GM12892 (cell line): ENCODE measurements at places on chromosomes 2 and 18.
A peak's percentile ranks its signal among the peaks of the same experiment; 100 is the strongest.

- no peak for DNase-seq
Observed at GRCh38 chr2:191255756-191256312, 10.6 kb downstream of the MYO1B start.

DNA sequence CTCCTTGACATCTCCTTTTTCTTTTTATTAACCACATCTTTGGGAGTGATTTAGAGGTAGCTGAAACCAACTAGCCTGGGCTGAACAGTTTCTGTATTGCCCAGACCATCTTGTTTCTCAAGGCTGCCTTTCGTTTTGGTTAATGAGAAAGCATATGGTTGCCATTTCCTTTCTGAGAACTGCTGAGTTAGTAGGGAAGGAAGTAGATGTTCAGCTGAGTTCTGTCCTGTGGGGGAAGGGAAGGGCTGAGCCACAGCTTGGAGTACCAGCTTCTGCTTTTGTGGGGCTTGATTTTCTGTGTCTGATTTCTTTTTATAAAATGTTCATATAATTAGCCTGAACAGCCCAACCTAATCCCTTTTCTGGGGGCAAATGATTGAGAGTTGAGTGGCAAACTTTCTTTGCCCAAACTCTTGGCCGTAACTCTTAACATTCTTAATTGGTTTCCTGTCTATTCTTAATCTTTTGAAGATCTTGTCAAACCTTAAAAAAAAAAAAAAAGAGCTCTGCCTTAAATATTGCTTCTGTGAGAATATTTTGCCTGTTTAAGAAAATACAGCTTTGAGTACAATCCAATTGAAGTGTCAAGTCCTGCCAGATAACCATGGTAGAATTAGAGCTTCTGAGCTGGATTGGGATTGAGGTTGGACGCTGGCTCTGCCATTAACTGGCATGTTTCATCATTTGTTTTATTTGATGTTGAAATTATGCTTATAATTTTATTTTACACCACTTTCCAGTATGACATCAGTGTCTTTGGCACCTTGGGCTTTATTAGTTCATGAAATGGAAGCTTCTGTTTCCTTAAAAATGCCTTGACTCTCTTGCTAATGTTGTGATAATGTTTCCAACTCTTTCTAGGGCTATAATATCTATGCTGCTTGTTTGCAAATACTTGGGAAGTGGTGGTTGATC is 1.9 kb upstream of the NABP1 start:
- DNase-seq = no peak

DNA sequence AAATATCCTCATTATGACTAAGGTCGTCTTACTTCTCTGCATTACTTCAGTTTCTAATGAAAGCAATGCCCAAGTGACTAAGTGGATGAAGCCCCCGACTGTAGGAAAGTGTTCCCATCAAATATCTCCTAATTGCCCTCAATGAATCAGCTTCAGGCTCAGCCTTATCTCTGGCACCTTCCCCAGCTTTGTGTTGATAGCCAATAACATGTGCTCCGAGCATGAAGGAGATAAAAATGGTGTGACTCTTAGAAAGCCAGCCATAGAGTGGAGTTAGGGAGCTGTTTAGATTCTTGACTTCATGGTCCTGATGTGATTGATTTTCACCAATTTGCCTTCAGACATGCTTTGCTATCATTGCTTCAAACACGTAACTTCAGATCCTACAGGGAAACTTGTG is 339.2 kb upstream of the NRP2 start:
- DNase-seq = no peak

DNA sequence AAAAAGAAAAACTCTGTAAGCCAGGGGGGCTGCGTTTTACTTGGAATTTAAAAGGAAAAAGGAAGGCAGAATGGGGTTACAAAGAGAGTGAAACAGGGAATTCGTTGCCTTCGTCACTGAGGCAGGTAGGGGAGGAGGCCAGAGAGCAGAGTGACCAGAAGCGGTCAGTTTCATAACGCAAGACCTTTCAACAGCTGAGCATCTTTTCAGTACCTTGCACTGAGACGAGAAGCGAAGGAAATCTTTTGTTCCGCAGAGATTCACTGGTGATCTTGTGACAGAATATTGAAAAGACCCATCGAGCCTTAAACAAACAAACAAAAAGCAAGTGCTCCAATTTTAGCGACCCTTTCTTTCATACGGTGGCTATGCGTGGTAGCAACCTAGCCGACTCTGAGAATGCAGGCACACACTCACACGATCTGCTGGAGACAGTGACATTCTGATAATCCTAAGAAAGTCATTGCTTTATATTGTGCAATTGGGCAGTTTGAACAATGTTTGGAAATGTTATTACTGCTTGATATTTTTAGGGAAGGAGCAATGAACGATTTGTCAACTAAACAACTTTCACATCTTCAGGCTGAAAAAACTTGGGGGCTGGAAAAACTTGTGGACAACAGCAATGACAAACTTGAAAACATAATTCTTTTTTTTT is 93.8 kb upstream of the ODC1 start:
- DNase-seq = no peak

DNA sequence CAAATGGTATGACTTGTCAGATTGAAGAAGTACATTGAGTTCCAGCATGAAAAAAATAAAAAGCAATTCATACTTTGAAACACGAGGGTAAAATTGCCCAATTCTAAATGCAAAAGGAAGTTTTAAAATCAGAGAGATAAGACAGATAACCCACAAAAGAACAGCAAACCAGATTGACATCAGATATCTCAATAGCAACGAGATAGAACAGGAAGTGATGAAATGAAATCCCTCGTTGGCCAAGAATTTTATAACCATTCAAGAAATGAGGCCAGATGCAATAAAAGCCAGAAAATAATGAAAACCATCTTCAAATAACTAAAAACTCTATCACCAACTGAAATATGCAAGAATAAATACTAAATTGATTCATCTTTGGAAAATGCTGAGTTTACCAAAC is 172.8 kb downstream of the CD226 start:
- DNase-seq = no peak

- peak; percentile 23 for DNase-seq
Observed at GRCh38 chr2:53969968-53970723, 647 bp downstream of the PSME4 start.

GRCh38 chr2:177396703-177397460 is 4.3 kb downstream of the AGPS start:
- DNase-seq = no peak

GRCh38 chr2:221102896-221103688 is 469.0 kb downstream of the EPHA4 start:
- no peak for DNase-seq

- DNase-seq = no peak
Observed at GRCh38 chr2:147449323-147449991, 395.4 kb upstream of the ACVR2A start.

DNA sequence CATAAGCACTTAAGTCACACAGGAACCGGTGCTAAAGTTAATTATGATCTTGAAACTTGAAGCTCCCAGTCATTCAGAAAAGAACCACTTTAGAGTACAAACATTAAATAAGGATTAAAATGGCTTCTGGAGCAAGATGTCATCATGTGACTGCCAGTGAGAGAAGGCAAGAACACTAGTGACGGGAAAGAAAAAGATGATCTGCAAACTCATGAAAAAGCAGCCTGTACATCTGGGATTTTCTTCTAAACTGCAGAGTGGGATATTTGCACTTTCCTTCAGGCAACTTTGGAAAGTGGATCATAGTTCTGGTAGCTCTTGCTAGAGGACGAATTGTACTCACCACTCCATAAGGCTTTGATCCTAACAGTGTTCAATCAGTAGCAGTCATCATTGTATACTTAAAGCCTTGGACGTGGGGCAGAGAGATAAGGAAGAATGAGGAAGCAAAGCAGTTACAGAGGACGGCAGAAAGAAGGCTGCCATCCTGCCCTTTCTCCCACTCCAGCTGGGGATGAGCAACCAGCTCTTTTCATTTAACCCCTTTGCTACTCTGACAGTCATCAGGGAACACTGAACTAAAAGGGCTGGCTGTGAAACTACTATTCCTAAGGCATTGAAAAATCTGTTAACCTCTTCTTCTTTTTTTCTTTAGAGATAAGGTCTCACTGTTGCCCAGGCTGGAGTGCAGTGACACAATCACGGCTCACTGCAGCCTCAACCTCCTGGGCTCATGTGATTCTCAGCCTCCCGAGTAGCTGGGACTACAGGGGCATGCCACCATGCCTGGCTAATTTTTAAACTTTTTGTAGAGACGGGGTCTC is 18.1 kb downstream of the ABHD3 start:
- no peak for DNase-seq

- no peak for DNase-seq
Observed at GRCh38 chr2:68245672-68246071, 6.7 kb downstream of the PPP3R1 start.

DNA sequence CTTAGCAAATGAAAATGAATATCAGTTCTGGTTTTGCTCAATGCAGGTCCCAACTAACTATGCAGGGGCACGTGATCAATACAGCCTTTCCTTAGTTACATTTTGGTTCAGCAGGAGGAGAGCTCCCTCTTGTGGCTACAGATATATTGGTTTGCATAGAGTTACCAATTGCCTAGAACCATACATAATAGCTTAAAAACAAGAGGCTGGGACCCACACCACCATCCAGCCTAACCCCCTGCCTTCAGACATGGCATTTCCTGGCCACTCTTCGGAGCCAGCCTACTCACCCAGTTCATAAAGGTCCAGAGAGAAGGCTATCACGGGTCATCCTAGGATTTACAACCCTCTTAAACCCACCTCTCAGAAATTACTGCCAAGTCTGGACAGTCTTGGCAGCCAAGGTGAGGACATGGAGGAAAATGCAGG is 10.5 kb downstream of the CCDC93 start:
- DNase-seq = peak; percentile 19

DNA sequence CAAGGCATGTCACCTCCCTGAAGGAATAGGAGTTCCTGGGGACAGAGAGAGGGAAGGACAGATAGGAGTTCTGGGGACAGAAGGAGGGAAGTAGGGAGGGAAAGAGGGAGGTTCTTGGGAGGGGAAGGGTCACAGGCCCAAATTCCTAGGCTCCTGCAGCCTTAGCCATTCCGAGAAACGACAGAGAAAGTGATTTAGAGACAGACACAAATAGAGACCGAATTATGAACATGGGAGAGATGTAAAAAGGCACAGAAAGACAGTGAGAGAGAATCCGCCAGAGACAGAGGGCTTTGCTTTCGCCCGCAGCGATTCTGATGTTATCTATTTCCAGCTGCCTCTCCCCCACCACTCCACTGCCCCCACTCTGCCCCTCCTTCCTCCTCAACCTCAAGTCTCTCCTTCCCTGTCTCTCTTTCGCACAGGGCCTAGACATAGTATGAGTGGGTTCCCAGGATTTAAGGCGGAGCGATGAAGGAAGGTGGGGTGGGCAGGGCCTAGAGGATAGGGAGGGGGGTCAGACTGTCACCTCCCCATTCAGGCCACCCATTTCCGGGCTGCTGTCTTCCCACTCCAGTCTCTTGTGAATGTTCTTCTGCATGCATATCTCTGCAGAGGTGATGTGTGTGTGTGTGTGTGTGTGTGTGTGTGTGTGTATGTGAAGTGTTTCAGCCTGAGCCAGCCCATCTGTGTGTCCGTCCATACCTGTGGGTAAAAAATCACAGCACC is 3.3 kb upstream of the WNT6 start:
- DNase-seq = no peak

GRCh38 chr2:97992836-97993825 is 2.6 kb downstream of the TMEM131 start:
- no peak for DNase-seq

- no peak for DNase-seq
Observed at GRCh38 chr2:130820279-130820861, 16.3 kb upstream of the ARHGEF4 start.

DNA sequence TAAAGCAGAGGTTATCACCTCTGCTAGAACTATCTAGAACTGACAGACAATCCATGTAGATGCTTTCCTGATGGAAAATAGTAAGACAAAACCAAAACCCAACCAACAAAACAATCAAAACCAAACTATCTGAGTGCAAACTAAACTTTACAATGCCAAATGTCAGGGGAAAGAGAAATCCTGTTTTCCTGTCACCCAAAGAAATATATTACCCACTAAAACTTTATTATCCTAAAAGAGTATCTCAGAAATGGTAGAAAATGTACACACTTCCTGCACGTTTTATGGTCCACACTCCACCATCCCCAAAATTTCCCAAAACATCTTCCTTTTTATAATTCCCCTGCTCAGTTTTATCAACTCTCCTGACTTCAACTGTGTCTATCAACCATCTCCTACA is 29.9 kb downstream of the SP3 start:
- no peak for DNase-seq

- DNase-seq = no peak
Observed at GRCh38 chr18:76679259-76679658, 143.1 kb upstream of the ZNF236 start.

GRCh38 chr2:48712151-48712550 is 43.4 kb downstream of the LHCGR start:
- DNase-seq = no peak

GRCh38 chr2:146246736-146247523 is 1597.9 kb upstream of the ACVR2A start:
- no peak for DNase-seq

GRCh38 chr2:212005085-212005671 is 533.4 kb downstream of the ERBB4 start:
- DNase-seq = no peak

DNA sequence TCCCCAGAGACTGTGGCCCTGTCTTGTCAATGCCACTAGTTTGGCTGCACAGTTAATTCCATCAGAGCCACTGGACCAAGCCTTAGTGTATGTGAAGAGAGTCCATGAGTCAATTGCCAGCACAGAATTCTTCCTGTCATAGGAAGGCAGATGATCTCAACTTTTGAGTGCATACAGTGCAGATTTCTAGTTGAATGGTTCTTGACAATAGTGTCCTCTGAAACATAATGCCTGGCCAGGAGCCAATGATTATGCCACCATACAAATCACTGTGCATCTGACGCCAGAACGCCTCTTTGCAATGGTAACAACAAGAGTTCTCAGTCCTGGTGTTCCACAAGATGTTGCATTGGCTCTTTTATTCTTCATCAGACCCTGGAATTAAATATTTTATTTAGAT is 7.1 kb downstream of the NEUROD1 start:
- no peak for DNase-seq

GRCh38 chr2:67446491-67446911 is 49.4 kb downstream of the ETAA1 start:
- no peak for DNase-seq

- DNase-seq = no peak
Observed at GRCh38 chr2:79447463-79447862, 65.4 kb upstream of the CTNNA2 start.

DNA sequence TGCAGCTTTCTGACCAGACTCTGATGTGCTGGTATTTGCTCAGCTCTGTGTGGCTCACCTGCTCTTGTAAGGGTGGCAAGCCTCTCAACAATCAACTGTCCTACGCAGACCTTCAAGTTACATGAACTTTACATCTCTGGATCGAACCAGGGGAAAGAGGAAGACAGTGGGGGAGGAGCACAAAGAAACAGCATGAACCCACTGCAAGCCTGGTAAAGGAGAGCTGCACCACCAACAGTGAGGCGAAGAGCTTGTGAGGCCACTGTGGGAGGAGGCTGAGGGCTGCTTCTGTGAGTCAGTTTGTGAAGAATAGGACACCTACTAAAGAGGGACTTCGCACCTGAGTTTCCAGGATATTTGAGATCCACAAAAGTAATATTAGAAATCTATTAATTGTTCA is 18.8 kb upstream of the FAM110C start:
- no peak for DNase-seq

- no peak for DNase-seq
Observed at GRCh38 chr18:2982452-2983269, 30.3 kb downstream of the LPIN2 start.
